ENCODE measurements at places on chromosomes 2 and 18.
A peak's percentile ranks its signal among the peaks of the same experiment; 100 is the strongest.

DNA sequence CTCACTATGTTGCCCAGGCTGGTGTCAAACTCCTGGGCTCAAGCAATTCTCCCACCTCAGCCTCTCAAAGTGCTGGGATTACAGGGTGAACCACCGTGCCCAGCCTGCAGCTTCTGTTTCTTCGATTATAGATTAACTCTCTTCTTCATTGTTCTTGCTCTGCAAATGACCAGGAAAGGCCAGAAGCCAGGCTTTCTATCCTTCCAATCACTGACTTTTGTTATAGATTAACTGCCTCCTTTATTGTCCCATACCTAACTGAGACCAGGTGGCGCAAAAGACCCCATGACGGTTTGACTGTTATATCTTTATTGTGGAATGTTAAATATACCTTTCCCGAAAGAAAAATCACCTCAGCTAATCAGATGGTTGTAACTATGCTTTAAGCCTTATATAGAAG lies 196.9 kb downstream of the MREG start:
- no peak for DNase-seq

DNA sequence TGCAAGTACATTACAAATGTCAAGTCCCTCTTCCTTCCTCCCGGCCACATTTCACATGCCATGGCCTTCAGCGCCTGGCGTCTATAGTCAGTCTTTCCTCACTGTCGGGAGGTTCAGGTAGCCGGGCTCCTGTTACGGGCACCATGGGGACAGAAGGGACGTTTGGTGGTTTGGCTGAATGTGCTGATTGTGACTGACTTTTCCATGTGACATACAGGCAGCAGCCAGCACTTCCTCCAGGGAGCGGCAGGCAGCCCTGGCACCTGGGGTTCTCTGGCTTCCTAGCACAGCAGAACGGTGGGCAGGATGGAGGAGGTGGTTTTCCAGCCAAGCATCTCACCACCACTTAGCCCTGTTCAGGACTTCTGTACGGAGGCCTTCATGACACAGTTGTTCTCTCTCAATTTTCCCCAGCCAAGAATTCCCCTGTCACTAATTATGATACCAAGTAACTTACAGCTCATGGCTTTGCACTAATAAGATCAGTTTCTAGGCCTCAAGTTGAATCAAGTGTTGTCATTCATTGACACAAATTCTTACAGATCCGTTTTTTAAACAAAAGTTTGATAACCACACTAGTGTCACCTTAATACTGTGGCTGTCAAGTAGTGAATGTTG lies 83.9 kb upstream of the REV1 start:
- DNase-seq = no peak

- no peak for DNase-seq
Measured at GRCh38 chr2:231665245-231666170, 42.8 kb upstream of the PTMA start.

DNA sequence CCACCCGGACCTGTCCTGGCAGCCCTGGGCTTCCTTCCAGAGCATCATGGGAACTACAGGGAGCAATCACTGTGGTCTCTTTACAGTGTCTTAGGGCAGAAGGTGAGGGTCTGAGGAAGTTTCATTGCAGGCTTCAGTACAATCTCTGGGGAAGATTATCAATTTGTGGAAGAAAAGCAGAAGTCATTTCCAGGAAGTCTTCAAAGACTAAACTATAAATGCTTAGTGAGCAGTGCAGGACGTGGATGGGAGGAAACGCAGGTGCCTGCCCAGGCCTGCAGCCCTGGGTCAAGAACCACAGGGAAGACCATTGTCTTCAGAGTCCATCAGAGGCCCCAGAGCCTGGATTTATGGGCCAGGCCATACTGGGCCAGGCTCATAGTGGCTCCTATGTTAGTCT lies 54.3 kb downstream of the INO80C start:
- DNase-seq = no peak

DNA sequence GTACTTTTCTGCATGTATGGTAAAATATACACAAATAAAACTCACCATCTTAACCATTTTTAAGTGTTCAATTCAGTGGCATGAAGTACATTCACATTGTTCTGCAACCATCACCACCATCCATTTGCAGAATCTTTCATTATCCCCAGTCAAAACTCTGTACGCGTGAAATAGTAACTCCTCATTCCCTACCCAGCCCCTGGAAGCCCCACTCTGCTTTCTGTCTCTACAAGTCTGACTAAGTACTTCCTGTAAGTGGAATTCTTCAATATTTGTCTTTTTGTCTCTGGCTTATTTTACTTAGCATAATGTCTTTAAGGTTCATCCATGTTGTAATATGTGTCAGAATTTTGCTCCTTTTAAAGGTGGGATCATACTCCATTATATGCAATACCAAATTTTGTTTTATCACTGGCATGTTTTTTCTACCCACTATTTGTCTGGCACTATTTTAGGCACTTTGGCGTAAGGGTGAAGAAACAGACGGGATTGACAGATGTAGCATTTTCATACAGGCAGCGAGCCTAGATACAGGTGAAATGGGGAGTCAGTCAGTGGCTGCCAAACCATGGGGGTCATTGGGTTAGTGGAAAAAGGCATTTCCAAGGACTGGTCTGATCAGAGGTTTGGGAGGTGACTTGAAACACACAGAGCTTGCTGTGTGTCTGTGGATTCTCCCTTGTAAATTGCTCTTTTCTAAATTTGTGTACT lies 163.2 kb upstream of the MYCN start:
- no peak for DNase-seq

DNA sequence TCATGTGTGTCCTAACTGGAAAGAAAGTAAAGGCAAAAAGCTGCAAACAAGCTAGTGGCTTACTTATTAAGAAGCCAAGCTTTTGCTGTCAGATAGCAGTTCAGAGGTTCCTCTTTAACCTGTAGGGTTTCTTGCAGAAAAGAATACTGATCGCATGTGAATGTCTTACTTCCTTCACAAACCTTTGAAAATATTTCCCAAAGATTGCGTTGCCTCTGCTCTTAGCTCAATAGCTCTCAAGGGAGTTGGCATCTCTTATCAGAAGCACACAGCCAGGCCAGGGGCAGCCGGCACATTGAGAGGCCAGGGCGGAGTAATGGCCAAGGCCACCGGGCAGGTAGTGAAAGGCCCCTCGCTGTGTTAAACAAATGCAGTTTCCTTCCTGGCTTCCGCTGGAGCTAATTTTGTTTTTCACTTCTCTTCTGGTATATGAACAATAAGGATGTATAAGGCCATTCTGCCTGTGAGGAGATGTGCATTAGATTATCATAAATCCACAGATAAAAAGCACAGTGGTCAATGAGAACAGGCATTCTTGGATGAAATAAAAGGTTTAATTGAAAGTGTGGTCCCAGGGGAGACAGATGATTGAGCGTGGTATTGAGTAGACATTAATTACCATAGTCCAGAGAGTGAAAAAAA lies 542.4 kb upstream of the NRP2 start:
- no peak for DNase-seq

GRCh38 chr2:194867328-194867727 lies 789.7 kb upstream of the SLC39A10 start:
- no peak for DNase-seq

- DNase-seq = peak; percentile 45
Measured at GRCh38 chr2:43133708-43134570, 92.5 kb downstream of the ZFP36L2 start.

GRCh38 chr18:31206787-31207381 lies 44.2 kb upstream of the DSC1 start:
- DNase-seq = no peak
